Right hindlimb (tissue), 1 donor: ENCODE measurements at places on chromosomes 5 and 9.

- DNase-seq = no peak
Measured at GRCh38 chr5:54870271-54870670, 115.1 kb downstream of the ESM1 start.

DNA sequence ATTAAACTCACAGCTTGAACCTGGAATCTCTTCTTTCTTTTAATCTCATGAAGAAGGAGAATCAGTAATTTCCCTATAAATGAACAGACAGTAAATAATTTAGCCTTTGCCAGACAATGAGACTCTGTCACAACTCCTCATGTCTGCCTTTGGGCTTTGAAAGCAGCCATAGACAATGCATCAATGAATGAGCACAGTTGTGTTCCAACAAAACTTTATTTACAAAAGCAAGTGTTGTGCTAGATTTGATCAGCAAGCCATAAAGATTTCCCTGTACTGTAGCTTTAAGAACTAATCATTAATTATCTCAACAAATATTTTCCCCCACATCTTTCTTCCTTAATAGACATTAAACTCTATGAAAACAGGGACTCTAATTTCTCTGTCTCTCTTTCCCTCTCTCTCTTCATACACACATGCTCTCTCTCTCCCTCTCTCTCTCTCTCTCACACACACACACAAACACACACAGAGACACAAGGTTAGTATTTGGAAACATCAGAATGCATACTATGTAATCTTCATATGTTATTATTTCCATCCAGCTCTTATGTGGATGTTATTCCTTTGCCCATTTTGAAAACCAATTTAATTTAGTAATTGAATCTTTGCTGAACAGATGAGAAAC, 1209.8 kb upstream of the CDH6 start:
- DNase-seq = no peak

DNA sequence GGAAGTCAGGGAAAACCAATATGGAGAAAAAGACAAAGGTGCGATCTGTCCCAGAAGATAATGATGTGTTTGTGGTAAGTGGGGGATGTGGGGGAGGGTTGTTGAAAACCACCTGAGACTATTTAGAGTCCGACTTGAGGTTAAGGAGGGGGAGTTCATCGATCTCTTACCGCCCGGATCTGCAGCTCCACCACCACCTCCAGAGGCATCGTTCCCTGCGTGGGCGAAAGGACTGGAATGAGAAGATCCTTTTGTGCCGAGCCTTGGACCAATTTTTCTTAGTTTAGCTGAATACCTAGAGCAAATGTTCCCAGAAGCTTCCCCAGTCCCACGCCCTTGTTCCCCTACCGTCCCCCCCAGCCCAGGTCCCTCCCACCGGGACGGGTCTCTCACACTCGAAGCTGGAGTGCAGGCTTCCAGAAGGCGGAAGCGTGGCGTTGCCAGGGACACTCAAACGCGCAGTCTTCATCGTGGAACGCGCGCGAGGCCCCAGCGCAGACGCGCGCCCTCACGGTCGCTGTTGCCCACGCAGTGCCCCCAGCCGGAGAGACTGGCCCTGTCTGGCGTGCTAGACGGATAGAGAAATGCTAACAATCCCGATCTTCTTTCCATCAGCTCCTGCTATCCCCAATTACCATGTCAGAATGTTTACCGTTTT, at the start of gene SPATA6L:
Gene SPATA6L (minus strand): TSS at position 439 of the 658 bp plus-strand sequence. CDS start 230 bp downstream, at position 209.
- peak; percentile 79 for DNase-seq

DNA sequence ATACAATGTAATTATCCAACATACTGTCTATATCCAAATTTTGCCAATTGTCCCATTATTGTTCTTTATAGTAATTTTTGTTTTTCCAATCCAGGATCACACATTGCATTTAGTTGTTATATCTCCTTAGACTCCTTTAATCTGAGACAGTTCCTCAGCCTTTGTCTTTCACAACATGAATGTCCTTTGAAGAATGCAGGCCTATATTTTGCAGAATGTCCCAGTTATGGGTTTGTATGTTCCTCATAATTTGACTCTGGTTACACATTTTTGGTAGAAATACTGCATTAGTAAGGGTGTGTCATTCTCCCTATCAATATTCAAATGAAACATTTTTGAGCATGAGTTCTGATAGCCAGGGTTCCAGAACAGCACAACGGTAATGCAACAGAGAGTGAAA, 6.7 kb downstream of the CD180 start:
- no peak for DNase-seq

- DNase-seq = no peak
Measured at GRCh38 chr5:94031631-94032030, 290.2 kb upstream of the POU5F2 start.

- DNase-seq = peak; percentile 35
Measured at GRCh38 chr5:133825631-133826289, 142.7 kb downstream of the C5orf15 start.

DNA sequence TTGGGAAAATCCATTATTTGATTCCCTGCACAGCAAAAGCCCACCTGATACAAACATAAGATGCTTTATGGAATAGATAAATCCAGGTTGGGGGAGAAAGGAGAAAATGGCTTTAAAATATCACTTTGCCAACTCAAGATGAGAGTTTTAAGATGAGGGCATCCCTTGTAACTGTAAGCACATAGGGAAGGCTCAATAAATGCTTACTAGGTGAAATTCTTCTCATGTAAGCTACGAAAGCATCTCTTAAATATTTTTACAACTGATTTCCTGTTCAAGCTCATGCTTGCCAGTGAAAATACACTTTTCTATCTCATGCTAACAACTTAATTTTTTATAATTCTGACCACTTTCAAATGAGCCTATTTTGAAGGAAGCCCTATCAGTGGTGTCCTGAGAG, 11.5 kb downstream of the CDH6 start:
- DNase-seq = no peak

- no peak for DNase-seq
Measured at GRCh38 chr5:175671013-175671412, 13.1 kb downstream of the HRH2 start.
